ENCODE measurements at places on chromosomes 4 and X. TPM values are rescaled to one million over a fixed set of nuclear protein-coding genes. Genes with fewer than 3 reads are reported as not detected.

DNA sequence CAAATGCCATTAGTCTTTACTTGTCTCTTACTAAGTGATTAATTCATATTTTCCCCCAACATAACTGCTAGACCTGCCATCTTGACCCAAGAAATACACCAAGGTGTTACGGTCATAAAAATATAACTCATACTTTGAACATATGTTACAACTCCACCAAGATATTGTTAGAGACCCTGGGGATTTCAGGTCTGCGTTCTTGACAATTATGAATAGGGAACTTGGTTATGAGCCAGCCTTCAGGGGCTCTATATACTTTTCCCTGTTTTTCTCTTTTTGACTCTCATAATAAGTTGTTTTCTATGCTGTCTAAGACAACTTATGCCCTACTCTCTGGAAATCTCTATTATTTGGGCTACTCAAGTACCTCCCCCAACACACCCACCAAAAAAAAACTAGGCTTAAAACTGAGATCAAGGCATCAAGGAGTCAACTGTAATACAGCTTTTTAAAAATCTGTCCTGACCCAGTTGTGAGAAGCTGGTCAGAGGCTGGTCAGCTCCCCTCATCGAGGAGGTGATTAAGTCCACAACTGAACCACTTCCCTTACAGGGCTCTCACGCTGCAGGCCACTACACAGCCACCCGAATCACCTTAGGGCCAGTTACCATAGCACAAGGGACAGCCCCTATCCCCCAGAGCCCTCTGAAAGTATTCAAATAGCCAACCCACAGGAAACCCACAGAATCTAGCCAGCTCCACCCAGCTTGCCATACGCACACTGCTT lies 10.5 kb upstream of the TLR3 start:
- DNase-seq: peak; percentile 6

FLNA gene
- 694 TPM for total RNA-seq

- DNase-seq: no peak
These were observed 14.6 kb downstream of the CTAG1A start for GRCh38 chrX:154599531-154599930.

GRCh38 chr4:132384709-132385108 lies 764.4 kb upstream of the PCDH10 start:
- DNase-seq: no peak

- DNase-seq: no peak
These were observed 343.7 kb upstream of the KLF3 start for GRCh38 chr4:38320343-38320695.

MCF2 gene
- 0.32 TPM for total RNA-seq

DNA sequence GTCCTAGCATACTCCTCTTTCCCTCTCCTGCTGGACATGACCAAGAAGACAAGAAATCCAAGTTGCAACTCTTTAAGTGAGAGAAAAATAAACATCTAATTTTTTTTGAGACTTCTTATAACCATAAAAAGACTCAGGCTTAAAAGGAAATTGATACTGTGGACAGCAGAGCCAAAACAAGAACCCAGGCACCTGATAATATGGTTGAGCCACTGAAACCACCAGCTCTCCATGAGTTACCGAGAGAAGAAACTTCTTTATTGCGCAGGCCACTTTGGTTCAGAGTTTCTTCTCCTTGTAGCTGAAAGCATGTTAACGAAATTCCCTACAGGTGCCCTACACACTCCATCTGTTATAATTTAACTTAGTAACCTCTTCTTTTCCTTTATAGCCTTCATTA lies 11.3 kb upstream of the SPCS3 start:
- DNase-seq: no peak

DNA sequence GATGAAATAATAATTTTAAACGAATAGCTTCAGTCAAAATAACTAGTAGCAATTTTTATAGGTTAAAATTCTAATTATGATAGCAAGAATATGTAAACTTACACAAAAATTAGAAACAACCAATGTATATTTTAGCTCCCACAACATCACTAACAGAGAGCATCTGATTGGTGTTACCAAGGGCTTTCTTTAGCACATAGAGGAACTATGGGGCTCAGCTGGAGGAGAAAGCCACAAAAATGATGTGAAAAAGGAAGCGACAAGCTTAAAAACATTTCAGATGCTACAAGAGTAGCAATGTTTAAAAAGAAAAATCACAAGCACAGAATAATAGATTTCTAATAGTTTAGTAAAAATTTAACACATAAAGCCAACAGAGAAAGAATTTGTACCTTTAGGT lies 56.3 kb downstream of the ATP8A1 start:
- DNase-seq: no peak

- no peak for DNase-seq
These were observed 7.2 kb downstream of the ANKRD17 start for GRCh38 chr4:73251384-73251783.

- no peak for DNase-seq
These were observed 51.8 kb upstream of the JADE1 start for GRCh38 chr4:128757712-128758111.

DNA sequence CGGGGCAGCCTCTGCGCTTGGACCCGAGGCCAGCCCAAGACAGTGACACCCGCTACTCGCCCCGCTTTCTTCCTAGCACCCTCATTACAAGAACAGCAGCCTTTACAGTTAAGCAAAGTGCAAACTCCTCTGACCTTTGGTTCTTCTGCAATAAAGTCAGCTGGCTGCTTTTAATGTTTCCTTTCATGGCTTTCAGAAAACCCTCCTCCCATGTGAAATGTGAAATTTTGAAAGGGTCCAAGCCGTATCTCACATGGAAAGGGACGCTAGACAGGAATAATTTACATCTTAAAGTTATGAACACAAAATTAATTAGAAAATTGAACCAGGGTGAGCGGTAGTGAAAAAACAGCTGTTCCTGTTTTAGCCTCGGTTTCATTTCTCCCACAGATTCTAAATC lies 520.1 kb upstream of the FRG1 start:
- no peak for DNase-seq

- DNase-seq: no peak
These were observed 367.5 kb upstream of the GRID2 start for GRCh38 chr4:91936311-91936710.

GRCh38 chr4:132266374-132266773 lies 882.7 kb upstream of the PCDH10 start:
- no peak for DNase-seq

- DNase-seq: no peak
These were observed 9.3 kb downstream of the SCOC start for GRCh38 chr4:140382732-140383131.

DNA sequence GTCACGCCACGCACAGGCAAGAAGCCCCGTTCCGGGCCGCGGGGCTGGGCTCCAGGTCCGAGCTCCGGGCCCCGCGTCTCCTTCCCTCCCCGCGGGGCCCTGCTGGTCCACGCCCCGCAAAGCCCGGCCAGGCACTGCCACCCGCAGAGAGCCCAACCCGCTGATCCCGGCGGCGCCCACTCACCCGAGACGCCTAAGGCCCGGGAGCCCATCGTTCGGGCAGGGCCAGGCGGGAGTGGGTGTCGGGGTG lies 870 bp downstream of the PDZD4 start:
- peak; percentile 4 for DNase-seq

- DNase-seq: no peak
These were observed 47.2 kb downstream of the FAM114A1 start for GRCh38 chr4:38914854-38915253.

DNA sequence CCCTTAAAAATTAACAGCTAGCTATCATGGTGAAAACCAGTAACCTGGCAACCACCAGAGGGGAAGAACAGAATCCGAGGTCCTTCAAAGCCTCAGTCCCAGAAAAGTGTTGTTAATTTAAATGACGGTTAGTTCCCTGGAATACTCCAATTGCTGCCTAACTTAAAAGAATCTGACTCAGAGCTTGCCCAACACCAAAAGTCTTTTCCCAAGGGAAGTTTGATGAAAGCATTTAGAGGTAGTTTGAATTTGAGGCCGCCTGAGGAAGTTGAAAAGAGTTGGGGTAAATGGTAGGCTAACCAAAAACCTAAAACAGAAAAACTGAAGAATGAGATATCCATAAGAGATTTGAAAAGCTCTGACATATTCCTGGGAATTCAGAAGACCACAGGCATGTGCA lies 46.6 kb downstream of the IL13RA2 start:
- DNase-seq: no peak

DNA sequence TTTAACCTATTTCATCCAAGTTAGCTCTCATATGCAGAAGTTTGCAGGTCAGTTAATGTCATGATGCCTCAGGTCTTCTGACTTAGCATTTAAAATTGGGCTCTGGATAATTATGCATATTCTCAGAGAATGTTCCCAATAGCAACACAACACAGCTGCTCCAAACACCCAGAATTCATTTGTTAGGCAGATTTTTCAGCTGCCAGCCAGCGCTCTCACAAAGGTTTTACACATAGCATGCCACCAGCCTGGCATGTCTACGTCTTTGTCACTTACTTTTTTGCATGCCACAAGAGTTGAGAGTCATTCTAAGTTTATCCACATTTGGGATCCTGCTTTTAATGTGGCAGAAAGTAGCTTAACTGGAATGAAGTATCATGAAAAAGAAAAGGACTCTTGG lies 84.8 kb downstream of the LIMCH1 start:
- DNase-seq: no peak

RASL11B gene
- 0.32 TPM for total RNA-seq

- DNase-seq: no peak
These were observed 4.5 kb upstream of the GRSF1 start for GRCh38 chr4:70844180-70844579.

- no peak for DNase-seq
These were observed 280.8 kb upstream of the NOCT start for GRCh38 chr4:138734746-138735145.

- DNase-seq: no peak
These were observed 35.5 kb upstream of the PLS3 start for GRCh38 chrX:115525486-115525885.

RAB40A gene
- total RNA-seq: 0.20 TPM

GRCh38 chr4:1216869-1217294 lies 32.0 kb downstream of the CTBP1 start:
- DNase-seq: peak; percentile 76

KLHL34 gene
- 0.62 TPM for total RNA-seq

DNA sequence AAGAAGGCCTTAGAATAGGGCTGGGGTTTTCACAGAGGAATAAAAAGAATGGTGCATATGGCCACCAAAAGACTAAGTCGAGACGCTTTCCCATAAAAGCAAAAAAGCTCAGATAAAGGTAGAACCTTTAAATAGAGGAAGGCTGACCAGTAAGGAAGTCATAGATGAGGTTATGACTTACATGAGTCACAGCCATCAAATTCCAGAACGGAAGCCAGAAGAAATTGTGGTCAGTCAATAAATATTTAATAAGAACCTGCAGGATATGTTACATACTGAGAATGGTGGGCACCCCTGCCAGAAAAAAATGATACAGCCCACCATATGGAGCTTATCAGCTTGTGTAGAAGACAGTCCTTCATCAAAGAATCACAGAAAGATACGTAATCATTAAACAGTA lies 120.1 kb downstream of the MANBA start:
- DNase-seq: no peak

PNMA3 gene
- 1.9 TPM for total RNA-seq

F11 gene
- total RNA-seq: not detected

- no peak for DNase-seq
These were observed 3.8 kb upstream of the TRIML2 start for GRCh38 chr4:188113156-188113555.

GRCh38 chr4:28973587-28974350 lies 1746.4 kb upstream of the PCDH7 start:
- no peak for DNase-seq

DNA sequence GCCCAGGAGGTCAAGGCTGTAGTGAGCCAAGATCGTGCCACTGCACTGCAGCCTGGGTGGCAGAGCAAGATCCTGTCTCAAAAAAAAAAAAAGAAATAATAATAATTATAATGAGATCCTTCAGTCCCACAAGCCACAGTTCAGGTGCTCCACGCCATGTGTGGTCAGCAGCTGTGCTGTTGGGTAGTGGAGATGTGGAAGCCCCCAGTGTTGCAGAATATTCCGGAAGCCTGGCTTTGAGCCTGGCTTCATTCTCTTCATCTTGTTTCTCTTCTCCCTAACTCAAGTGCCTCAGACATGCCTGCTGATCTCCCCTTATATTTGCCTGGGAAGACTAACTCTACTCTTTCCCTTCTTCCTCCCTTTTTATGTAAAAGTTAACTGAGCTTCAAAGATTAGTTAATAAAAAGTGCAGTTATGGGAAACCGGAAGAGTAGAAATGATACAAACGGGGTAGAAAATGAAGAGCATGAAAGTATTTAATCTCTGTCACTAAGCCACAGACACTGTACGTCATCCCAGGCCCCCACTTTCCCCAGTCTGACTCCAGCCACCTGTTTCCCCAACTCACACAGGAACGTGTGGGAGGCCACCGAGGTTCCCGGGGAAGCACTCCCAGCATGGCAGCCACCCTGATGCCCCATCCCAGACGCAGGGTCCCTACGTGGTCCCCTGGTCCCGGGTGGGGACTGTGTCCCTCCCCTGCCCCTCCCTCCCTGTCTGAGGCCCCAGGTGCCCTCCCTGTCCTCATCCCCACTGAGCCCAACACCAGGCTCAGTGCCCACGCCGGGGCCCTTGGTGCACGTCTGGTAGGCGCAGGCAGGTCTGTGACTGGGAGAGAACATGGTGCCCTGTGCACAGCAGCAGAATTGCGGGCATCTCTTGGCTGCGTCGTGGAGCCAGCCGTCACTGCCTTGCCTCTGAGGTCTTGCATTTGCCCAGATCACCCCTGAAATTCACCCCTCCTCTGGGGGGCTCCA lies 24.0 kb downstream of the PCGF3 start:
- DNase-seq: no peak

GRCh38 chr4:139969635-139970266 lies 184.2 kb downstream of the MAML3 start:
- no peak for DNase-seq

- DNase-seq: no peak
These were observed 14.2 kb upstream of the ADD1 start for GRCh38 chr4:2829321-2829932.

GRCh38 chr4:105896984-105897775 lies 1.9 kb downstream of the NPNT start:
- no peak for DNase-seq

- no peak for DNase-seq
These were observed 109.5 kb upstream of the MYOZ2 start for GRCh38 chr4:119025916-119026661.

DNA sequence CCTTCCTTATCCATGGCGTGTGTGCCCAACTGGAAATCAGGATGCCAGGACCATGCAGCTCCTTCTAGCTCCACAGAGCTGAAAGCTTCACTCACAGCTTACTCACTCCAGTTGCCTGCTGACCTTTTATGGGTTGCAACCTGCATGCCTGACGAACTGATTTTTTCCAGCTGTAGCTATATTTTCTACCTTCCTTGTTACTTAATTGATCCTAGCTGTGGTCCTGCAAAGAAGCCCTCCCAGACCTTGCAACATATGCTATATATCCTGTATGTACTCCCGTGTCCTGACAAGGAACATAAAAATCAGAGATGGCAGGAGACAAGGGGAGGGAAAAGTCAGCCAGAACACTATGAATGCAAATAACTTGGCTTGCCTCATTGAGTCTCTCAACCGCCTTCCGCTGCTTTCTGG lies 135.3 kb upstream of the LDB2 start:
- no peak for DNase-seq

DNA sequence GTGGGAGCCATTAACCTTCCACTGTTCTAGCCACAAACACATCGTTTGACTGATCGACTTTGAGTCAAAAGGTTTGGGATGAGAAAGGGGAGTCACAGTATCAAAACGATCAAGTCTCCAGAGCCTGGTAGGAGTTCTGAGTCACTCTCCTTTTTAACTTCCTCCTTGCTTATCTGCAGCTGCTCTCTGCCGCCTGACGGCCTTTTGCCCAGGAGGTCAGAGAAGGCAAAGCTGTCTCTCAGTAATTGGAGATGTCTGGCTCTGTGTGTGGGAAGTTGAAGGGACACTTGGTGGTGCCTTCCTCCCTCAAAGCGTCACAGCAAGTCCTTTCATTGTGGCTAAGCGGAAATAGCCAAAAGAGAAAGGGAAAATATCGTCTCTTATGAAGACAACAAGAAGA lies 63.1 kb downstream of the ANOS1 start:
- no peak for DNase-seq

All from activated naive CD8-positive, alpha-beta T cell treated with anti-CD3 and anti-CD28 coated beads for 36 hours (primary cell).